NB4 (cell line): ENCODE measurements at places on chromosomes 4 and X.

DNA sequence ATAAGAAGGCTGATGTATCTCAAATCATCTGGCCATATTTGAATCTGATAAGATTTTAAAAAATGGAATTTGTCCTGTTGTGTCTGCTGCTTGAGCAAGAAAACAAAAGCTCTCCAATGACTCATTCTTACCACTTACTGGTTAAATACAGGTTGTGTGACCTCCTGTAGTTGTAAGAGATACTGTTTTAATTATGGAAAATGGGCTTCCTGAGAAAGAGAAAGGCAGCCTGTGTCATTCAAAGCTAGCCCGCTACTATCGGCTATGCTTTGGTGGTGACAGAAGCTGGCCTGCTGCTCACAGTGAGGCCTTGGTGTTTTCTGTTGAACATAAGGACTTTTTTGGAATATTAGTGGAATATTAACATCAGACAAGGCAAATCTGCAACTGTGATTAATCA lies 1722.1 kb upstream of the PCDH10 start:
- DNase-seq = no peak

GRCh38 chr4:53559021-53559620 lies 32.2 kb downstream of the LNX1 start:
- DNase-seq = no peak

GRCh38 chr4:122701965-122702364 lies 30.5 kb upstream of the BBS12 start:
- no peak for DNase-seq

DNA sequence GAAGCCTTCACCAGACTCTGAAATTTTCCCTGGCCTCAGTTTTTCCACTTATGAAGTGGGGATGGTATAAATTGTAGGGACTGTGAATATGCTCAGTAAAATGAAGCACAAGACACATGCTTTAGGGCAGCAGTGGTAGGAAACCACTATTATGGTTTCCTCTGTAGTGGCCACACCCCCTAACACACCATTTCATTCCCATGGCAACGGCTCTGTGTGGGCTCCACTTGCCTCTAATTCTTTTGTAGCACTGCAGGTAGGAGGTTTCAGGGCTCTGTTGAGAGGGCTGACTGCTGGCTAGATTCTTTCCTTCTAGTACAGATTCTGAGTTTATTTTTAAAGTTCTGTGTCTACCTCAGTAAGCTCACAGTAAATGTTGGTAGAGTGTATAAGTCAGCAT lies 3.5 kb upstream of the VMA21 start:
- peak; percentile 65 for DNase-seq

- no peak for DNase-seq
Observed at GRCh38 chrX:116238567-116239255, 68.2 kb downstream of the AGTR2 start.

GRCh38 chr4:181969151-181969550 lies 274.1 kb upstream of the TENM3 start:
- DNase-seq = no peak

DNA sequence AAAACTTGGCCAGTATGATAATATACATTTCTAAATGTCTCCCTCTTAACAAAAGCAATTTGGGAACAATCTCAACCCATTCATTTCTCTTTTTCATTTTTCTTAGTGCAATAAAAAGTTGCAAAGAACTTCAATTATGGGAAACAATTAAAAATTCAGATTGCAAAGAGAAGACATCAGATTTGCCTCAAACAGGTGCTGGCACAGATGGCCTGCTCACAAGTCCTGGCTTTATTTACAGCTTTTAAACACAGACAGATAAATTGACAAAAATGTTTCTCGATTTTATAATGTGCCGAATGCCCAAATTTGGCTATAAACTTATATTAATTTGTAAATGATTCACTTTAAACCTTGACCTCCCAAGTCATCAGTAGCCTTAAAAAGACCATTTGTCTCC lies 28.7 kb downstream of the SLC4A4 start:
- no peak for DNase-seq

GRCh38 chr4:124454772-124455270 lies 257.7 kb downstream of the ANKRD50 start:
- DNase-seq = no peak

DNA sequence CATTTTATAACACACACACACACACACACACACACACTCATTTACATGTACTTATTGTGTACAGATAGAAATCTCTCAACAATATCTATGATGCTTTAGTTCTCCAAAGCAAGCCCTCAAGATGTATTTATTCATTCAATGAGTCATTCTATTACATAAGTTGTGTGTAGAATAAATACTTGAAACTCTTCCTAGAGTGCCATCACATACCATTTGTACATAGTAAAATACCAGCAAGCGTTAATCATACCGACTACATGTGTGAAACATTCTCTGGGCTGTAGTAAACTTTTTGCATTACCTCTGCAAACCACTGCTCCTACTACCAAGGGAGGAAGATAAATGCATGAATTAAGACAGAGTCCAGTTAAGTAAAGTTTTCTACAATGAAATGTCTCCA lies 70.9 kb downstream of the EPHA5 start:
- no peak for DNase-seq

- no peak for DNase-seq
Observed at GRCh38 chr4:6845027-6845426, 62.5 kb downstream of the KIAA0232 start.

DNA sequence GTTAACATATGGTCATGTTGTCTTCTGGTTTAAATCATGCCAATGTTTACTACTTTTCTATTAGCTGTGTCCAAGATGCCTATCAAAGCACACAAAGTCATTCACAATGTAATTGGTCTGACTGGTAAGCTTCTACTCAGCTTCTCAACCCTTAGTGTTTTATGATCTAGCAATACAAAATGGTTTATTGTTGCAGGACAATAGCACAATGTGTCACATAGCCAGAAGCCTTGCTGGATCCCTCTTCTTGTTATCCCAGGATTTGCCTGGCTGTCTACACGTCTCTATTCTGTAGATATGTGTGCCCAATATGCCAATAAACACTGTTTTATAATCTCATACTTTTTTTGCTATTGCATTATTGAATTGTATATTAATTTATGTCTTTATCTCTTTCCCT lies 1111.0 kb upstream of the AGA start:
- DNase-seq = no peak

DNA sequence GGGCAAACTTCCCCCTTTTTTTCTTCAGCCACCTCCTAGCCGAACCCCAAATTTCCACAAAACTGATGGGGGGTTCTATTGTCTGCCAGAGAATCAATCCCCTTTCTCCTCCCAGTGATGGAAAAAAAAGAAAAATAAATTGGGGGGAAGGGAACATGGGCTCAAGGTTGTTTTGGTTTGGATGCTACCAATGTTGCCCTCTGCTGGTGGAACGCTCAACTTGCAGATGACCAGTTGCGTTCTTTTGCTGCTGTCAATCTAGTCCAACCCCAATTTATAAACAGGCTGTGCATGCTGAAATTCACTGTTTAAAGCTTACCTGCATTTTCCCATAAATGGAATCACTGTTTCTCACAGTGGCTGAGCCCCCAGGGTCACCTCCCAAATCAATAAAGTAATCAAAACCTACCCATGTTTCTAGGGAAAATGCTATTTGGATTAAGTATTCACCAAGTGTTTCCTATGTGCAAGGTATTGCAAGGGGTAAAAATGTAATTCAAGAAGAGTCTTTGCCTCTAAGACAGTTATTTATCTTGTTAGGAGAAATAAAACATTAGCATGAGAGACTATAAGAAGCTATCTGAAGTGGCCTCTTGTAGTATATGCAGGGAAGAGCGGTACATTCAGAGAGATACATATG lies 116.7 kb upstream of the TMEM164 start:
- peak; percentile 73 for DNase-seq

- DNase-seq = no peak
Observed at GRCh38 chr4:34850421-34850820, 1393.9 kb downstream of the ARAP2 start.

GRCh38 chr4:147981305-147981704 lies 249.4 kb downstream of the ARHGAP10 start:
- DNase-seq = no peak

DNA sequence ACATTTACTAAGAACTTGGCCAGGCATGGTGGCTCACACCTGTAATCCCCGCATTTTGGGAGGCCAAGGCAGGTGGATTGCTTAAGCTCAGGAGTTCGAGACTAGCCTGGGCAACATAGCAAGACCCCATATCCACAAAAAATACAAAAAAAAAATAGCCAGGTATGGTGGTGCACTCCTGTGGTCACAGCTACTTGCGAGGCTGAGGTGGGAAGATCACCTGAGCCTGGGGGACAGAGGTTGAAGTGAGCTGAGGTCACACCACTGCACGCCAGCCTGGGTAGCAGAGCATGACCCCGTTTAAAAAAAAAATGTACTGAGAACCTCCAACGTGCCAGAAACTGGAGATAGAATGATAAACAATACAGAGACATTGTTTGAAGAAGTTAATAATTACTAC lies 8.0 kb downstream of the OPRPN start:
- no peak for DNase-seq

DNA sequence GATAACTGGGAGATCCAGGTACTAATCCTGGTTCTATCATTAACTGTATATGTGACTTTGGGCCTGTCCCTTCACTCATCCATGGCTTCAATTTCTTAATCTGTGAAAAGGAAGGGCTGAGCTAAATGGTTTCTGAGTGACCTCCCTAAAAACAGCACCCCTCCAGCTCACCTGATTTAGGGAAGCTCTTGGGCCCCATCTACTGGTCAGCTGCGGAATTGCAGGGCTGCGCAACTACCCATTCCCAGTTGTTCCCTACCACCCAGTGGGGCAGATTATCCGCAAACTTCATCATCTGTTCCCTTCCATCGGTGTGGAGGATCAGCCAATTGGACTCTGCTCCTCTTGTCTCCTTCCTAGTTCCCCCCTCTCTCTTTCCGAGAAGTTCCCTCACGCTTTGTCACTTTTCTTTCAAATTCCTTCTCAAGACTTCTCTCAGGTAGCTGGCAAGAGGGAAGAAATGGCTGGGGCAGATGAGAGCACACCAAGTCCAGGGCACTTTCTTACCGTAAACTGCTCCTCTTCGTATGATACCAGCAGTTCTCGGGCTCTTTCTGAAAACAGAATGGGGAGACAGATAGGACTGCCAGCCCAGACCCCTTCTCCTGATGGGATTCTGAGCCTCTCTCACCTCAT lies 5.8 kb downstream of the LAS1L start:
- DNase-seq = peak; percentile 52

- no peak for DNase-seq
Observed at GRCh38 chr4:53651156-53651735, 60.0 kb upstream of the LNX1 start.

DNA sequence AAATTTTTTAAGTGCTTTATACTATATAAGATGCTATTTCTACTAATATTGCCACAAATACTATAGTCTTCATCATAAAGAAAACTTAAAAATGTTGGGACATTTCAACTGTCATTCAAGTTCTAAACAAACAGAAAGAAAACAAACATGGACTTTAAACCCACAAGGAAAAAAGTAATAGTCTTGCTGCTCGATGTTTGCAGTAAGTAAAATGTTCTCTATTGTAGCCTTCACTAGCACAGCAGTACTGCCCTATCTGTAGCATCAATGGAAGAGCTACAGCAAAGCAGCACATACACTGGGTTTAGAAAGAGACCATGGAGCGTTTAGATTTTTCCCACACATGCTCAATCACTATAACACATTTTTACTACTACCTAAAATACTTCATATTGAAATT lies 146.8 kb downstream of the KLHL13 start:
- no peak for DNase-seq

GRCh38 chr4:3637326-3638016 lies 105.2 kb upstream of the LRPAP1 start:
- no peak for DNase-seq

DNA sequence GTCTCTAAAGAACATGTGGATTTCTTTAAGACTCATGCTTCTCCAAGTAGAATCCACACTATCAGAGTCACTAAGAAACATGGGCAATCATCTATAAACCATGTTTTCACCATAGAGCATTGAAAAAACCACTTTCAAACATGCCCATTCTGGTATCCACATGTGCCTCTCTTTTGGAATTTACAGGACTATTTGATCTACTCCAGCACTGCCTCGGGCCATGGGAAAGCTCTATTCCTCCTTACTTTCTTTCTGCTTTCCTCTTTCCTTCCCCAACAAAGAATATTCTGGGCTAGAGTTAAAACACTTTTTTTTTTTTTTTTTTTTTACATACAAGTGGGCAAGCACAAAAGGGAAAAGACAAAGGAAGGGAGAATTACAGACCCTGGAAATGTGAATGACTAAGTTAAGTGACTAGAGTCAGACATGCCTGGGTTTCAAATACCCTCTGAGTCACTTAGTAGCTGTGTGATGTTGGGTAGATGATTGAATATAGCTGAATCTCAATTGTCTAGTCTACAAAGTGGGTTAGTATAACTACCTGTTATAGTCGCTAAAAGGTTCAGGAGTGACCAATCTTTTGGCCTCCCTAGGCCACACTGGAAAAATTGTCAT lies 847.7 kb upstream of the INTU start:
- DNase-seq = no peak

GRCh38 chr4:105147016-105147552 lies 408 bp downstream of the TET2 start:
- no peak for DNase-seq

- no peak for DNase-seq
Observed at GRCh38 chr4:89899152-89899551, 4.5 kb downstream of the MMRN1 start.

DNA sequence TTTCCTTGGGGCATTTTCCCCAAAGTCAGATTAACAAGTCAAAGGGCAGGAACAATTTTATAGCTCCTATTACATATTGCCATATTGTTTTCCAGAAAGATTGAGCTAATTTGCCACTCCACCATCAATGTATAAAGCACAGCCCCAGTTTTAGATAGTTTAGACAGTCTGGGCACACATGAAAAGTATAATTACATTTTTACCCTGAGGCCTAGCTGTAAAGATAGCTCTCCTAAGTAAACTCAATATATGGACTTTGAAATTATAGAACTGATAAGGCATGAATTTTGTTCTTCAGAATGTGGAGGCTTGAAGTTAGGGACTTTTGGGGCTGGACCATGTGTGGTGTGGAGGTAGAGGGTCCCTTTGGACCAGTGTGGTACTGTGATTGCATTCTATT lies 166.0 kb downstream of the FHIP1A start:
- DNase-seq = no peak
